ENCODE measurements at places on chromosomes 5 and 9. TPM values are rescaled to one million over a fixed set of nuclear protein-coding genes. Genes with fewer than 3 reads are reported as not detected.

- no peak for DNase-seq
Observed at GRCh38 chr5:95884511-95884910, 62.0 kb upstream of the GLRX start.

- no peak for DNase-seq
Observed at GRCh38 chr5:149700347-149700746, 29.8 kb upstream of the PPARGC1B start.

DNA sequence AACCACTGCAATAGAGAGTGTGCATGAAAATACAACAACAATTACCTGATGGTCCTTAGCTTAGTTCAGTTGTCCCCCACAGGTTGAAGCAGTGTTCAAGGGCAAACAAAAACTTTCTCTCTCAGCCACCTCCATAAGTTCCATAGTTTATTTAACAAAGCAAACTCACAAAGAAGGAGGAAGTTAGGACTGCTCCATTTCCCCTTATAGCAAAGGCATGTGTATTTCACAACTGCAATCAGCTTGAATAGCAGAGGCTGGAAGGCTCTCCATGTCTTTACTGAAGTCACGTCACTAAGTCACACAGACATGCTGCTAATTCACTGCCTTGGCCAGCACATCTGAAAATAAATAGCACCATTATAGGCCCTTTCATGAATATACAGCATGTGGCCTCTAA, 43.3 kb downstream of the DOCK8 start:
- DNase-seq: no peak

GRCh38 chr9:130029223-130029973, 13.6 kb downstream of the FNBP1 start:
- no peak for DNase-seq

GRCh38 chr5:160434022-160434531, 12.4 kb downstream of the PTTG1 start:
- peak; percentile 76 for DNase-seq

DNA sequence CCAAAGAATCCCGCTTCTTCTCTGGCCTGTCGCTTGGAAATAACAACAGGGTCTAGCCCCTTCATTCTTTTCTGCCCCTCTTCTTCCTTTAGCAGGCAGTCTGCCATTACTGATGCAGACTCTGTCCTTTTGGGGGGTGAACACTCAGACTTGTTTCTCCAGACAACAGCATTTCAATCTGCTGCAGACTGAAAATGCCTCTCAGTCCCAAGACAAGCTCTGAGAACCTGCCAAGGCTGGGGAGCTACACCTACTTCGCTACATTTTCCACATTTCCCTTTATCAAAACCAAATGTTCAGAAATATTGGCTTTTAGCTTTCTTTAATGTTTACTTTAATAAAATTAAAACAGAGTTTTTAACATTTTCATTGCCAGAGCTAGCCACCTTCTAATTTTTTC, 152.4 kb downstream of the MPDZ start:
- DNase-seq: no peak

GRCh38 chr9:134994926-134995791, 77.4 kb upstream of the FCN1 start:
- DNase-seq: no peak

DNA sequence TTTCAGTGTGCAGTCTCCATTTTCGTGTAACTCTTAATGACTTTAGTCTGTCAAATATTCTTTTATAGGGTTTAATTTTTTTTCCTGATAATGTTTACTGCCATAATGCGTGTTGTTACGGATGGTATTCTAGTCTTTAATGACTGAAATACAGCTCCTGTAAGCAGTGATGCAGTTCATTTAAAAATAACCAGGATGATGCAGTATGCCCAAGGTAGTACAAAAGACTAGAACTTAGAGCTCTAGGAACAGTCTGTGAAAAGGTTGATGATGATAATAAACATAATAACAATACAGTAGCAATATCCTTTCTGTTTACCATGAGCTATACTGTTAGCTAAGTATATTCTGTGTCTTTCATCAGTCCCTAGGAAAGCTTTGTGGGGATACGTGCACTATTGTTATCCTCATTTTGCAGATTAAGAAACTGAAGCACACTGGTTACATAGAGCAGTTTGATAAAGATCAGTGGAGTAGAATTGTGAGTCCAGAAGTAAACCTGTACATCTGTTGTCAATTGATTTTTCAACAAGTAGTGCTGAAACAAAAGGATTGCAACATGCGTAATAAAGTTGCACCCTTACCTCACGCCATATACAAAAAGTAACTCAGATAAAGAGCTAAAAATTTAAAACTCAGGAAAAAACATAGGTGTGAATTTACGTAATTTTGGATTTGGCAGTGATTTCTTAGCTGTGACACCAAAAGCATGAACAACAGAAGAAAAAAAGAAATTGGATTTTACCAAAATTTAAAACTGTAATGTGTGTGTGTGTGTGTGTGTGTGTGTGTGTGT, 64.5 kb downstream of the MTREX start:
- no peak for DNase-seq

GRCh38 chr5:55230086-55230629, 3.0 kb upstream of the MCIDAS start:
- no peak for DNase-seq

- no peak for DNase-seq
Observed at GRCh38 chr9:26768145-26768544, 124.5 kb downstream of the CAAP1 start.

- peak; percentile 64 for DNase-seq
Observed at GRCh38 chr5:59608745-59609144, 284.8 kb downstream of the PDE4D start.

- DNase-seq: peak; percentile 20
Observed at GRCh38 chr9:16028548-16028947, 475.7 kb downstream of the CCDC171 start.

GRCh38 chr5:110224050-110224449, 502.4 kb downstream of the TMEM232 start:
- no peak for DNase-seq

- DNase-seq: peak; percentile 66
Observed at GRCh38 chr9:120619751-120620655, 40.0 kb upstream of the CDK5RAP2 start.

GRCh38 chr5:61100437-61100836, 61.8 kb downstream of the SMIM15 start:
- DNase-seq: no peak

GRCh38 chr9:93278144-93278543, 94.2 kb downstream of the WNK2 start:
- no peak for DNase-seq

GRCh38 chr5:150122158-150122510, 33.5 kb downstream of the PDGFRB start:
- peak; percentile 57 for DNase-seq

- DNase-seq: no peak
Observed at GRCh38 chr9:123283455-123283854, 15.1 kb upstream of the STRBP start.

DNA sequence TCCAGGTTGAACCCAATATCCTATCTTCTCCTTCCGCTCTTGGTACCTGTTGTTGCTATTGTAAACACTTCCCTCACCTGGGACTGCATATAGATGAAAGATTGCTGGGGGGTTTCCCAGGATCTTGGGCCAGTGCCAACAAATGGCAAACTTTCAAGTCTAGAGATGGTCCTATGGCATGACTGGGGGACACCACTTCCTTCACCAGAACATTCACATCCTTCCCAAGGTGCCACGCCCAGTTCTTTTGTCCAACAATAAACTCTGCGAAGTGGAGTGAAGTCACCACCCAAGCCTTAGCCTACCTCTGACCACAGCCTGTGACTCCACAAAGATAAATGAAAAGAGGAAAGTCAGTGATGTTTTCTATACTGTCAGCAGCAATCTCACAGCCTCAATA, 34.4 kb downstream of the DOCK8 start:
- peak; percentile 48 for DNase-seq

DNA sequence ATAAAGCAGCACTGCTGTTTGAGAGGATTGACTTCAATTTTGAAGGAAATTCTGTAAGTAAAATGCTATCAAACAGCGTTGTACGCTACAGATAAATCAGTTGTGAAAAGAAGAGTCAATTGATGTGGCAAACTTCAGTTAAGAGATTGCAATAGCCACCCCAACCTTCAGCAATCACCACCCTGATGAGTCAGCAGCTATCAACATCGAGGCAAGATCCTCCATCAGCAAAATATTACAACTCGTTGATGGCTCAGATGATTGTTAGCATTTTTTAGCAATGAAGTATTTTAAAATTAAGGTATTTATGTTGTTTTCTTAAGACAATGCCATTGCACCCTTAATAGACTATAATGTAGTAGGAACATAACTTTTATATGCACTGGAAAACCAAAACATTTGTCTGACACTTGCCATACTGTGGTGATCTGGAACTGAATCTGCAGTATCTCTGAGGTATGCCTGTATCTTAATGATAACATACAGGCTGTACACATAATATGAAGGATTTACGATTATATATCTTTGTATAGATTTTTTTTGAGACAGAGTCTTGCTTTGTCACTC, 47.5 kb downstream of the VPS13A start:
- no peak for DNase-seq

DNA sequence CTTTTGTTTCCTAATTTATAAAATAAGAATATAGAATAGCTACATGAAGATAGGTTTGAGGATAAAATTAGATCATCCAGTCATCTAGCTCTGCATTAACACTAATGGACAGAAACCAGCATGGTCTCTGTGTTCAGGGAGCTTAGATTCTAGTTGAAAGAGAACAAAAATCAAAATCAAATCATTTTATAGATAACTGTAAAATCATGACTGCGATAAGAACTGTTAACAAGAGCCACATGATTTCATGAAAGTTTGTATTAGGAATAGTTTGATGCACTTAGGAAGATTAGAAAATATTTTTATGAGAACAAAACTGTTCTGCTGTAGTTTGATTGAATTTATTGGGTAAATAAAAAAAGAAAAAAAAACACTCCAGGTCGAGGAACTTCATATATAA, 1074.7 kb downstream of the MAT2B start:
- DNase-seq: no peak

DNA sequence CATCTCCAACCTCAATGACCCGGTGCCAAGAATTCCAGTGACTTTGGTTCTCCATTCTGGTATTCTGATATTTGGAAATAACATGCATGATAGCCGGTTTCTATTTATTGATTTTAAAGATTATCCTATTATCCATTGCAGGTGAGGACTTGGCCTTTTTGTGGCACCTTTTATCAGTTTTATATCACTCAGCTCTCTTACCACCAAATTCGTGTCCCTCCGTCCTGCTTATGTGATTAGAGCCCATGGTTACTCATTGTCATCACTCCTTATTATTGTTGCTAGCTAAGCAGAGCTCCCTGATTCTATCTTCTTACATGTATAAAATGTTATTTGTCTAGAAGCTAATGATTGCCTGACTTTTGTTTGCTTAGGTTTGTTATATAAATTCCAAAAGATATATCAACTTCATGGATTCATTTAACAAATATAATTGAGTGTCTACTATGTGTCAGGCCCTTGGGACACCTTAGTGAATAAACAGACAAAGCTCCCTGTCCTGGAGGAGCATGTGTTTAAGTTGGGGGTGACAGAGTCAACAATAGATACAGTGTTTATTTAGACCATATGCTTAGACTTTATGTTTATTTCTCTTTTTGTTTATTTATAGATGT, 138.2 kb downstream of the ADAMTS16 start:
- no peak for DNase-seq

GRCh38 chr9:1156794-1157550, 106.8 kb downstream of the DMRT2 start:
- no peak for DNase-seq

GRCh38 chr9:134373269-134373668, 47.0 kb downstream of the RXRA start:
- no peak for DNase-seq

DNA sequence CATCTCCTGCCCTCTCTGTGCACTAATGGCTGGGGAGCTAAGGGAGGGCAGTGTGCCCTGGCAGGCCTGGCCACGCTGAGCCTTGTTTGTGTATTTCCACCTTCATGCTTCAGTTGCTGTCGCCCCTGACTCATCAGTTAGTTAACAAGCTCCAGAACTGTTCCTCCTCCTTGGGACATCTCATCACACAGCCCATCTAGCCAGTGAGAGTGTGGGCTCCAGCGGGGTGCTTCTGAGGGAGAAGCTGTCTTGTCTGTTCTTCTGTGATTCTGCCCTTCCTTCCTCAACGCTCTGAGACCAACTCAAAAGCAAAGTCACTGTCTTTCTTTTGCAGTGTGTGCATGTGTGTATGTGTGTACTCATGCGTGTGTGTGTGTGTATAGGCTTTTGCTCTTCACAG, 58.3 kb upstream of the CPEB4 start:
- peak; percentile 83 for DNase-seq

DNA sequence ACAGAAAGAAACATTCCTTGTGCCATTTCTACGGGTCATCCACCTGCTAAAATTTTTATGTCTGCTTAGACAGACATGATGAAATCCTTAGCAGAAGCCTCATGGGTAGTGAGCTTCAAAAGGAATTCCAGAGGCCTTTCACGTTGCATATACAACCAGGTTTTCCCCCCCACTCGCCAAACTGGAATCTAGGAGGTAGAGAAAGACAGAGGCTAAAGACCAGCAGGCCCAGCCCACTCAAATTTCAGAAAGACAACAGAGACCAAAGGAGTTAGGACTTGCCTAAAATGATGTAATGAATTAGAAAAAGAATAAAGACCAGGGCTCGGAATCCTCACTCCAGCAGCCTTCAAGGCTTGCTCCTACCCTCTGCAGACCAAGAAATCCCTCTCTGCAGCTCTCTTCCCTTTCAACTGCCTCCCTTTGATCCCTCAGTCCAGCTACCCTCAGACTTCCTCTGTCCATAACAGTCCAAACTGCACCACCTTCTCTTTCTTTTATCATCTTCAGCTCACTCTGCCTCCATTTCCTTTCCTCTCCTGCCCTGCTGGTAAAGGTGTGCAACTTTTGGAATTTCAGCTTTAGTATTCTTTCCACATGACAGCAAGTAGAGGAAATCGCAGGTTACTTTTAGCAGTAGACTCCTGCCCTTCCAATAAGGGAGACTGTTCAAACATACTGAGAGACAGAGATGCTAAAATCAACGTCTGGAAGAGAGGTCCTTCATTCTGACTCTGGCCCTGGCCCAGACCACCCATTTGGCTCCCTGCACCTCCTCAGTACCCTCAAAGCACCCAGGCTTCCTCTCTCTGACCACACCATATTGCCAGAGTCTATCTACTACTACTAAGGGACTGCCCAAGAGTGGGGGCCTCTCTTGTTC, 8.9 kb downstream of the B4GALT1 start:
- DNase-seq: no peak

- DNase-seq: peak; percentile 79
Observed at GRCh38 chr9:133658442-133659431, 22.6 kb downstream of the DBH start.

LRRC19 gene
- total RNA-seq: not detected

DOCK8 gene
- 1.3 TPM for total RNA-seq

TAF11L10 gene
- total RNA-seq: not detected

TRIO gene
- 112 TPM for total RNA-seq

WNK2 gene
- total RNA-seq: 2.8 TPM

TMEM174 gene
- not detected for total RNA-seq

EXD3 gene
- total RNA-seq: 0.86 TPM

PCA3 gene
- total RNA-seq: not detected

OR1J2 gene
- total RNA-seq: not detected

CER1 gene
- not detected for total RNA-seq

PCDHB3 gene
- total RNA-seq: 0.11 TPM

ANKRD55 gene
- not detected for total RNA-seq

SHISAL2B gene
- not detected for total RNA-seq

RECK gene
- 7.6 TPM for total RNA-seq

LTC4S gene
- not detected for total RNA-seq

All from Daoy (cell line).